Astrocyte of the spinal cord (primary cell): ENCODE measurements at places on chromosomes 7 and 10.

GRCh38 chr10:13046851-13047528, 45.5 kb upstream of the CCDC3 start:
- DNase-seq: no peak

- DNase-seq: peak; percentile 74
Observed at GRCh38 chr7:125423458-125424155, 494.0 kb upstream of the POT1 start.

DNA sequence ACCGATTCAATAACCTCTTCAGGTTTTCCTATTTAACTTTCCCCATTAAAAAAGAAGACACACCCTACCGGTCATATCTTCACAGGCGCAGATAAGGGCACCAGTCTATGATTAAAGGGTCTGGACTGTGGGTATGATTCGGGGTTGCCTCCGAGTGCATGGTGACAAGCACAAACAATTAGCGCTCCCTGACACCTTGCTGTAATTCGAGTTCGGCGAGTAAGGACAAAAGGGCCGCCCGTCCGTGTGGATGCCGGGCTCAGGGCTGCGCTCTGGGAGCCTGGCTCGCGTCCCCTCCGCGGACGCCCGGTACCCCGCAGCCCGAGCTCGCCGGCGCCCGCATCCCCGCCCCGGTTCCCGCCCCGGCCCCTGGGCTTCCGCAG, 111.9 kb upstream of the RHEB start:
- no peak for DNase-seq

- no peak for DNase-seq
Observed at GRCh38 chr10:124997771-124998623, 56.1 kb downstream of the ZRANB1 start.

DNA sequence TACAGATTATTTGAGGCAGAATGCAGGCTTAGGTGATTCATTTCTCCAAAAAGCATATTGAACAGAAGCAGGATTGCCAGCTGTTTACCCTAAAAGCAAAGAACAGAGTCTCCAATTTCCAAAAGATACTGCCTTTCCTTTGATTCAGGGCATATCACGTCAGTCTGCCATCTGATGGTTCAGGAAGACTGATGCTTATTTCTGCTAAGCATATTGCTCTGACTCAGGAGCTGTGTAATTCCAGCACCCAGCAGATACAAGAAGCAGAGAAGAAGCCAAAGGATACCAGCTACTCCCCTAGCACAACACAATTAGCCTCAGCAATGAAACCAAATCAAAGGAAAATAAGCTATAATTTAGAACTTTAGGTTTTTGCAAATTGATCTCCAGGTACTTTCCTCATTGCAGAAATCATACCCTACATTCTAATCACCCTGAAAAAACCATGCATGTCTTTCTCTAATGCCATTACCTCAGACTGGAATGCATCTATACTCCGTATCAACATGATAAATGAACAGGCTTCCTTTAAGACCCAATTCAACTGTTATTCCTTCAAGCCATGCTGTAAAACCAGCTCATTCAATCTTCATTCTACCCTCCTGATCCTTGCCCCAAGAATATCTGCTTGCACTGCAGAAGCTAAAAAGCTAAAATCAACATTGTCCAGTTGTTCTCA, 55.1 kb downstream of the ABI1 start:
- DNase-seq: peak; percentile 17
